ENCODE measurements at places on chromosomes 4 and X.

GRCh38 chr4:53599632-53600031 lies 8.3 kb upstream of the LNX1 start:
- no peak for DNase-seq

DNA sequence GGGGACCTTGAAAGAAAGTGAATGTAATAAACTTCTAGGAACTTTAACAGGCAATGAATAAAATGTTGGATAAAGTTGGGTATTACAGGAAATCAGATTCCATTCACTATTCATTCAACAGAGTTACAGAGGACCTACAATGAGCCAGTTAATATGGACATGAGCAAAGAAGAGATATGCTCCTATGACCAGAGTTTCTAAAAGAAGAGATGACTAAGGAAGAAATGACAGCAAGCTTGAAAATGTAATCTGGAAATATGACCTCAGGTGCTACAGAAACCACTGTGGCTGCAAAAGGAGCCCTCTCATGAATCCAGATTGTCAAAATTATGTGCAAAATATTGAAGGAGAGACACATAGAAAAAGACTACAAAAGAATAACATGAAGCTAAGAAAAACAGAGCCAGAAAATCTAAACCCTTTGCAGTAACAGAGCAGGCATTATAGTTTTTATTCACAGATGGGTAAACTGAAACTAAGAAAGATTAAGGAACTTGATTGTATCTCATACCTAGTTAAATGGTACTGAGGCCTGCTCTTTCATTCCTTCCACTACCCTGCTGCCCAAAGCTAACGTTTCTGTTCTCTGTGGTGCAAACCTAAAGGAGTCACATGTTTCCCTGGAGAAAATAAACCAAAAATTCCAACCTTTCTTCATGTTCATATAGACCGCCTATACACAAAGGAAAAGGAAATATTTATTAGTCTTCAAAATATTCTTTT lies 378.3 kb downstream of the GBA3 start:
- no peak for DNase-seq

- DNase-seq = no peak
Measured at GRCh38 chr4:127182687-127183086, 450.1 kb upstream of the INTU start.

DNA sequence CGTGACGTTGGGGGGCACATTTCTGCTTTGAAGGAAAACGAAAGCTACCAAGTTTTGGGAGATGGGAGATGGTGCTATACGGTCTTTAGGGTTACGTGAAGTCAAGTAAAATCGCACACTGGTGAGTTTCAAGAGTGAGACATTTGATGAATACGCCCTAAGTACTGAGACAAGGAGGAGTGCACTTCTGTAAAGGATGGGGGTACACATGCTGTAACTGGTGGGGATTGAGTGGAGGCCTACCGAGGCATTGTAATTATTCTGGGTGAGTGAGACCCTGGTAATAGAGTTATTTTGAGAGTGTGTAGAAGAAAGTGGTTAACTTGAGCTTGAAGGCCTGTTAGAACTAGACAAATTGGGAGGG lies 536 bp downstream of the SH3BGRL start:
- no peak for DNase-seq

DNA sequence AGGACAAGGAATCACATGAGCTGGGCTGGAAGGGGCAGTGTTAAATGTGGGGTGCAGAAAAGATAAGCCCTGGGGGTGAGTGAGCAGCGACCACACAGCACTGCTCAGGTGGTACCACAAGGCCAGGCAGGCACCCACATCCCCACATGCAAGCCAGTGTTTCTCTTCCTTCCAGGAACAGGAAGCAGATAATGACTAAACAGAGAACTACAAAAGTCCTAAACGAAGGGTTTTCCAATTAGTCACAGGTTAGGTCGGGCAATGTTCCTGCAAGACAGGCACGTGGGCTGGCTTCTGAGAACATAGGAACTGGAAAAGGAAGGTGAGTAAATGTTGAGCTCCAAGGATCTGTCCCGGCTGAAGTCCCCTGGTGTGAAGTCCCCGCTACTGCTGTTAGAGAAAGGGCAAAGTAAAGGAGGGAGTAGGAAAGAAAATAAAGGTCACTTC lies 19.5 kb downstream of the RELL1 start:
- peak; percentile 31 for DNase-seq

DNA sequence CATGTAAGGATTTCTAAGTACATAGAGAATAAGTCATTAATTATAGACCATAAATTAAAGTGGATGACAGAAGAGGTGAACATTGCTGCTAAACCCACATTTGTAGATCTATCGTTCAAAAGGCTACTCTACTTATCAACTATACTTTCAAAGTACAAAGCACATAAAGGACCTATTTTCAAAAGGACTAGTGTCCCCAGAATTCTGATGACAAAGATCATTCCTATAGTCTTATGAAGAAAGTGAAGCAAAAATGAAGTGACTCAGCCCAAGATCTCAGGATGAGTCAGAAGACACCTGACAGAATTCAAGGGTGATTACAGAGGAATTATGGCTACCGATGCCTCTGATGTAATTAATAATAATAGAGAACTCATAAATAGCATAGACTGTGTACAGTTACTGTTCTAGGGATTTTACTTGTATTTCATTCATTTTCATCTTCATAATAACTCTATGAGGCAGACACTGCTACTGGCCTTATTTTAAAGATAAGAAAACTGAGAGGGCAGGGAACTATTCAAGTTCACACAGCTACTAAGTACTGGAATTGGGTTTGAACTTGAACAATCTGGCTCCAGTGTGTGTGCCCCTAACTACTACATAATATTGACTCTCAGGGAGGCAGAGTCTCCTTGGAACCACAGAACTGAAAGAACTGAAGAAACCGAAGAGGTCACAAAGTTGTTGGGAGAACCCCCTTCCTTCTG lies 17.1 kb downstream of the USP46 start:
- no peak for DNase-seq

DNA sequence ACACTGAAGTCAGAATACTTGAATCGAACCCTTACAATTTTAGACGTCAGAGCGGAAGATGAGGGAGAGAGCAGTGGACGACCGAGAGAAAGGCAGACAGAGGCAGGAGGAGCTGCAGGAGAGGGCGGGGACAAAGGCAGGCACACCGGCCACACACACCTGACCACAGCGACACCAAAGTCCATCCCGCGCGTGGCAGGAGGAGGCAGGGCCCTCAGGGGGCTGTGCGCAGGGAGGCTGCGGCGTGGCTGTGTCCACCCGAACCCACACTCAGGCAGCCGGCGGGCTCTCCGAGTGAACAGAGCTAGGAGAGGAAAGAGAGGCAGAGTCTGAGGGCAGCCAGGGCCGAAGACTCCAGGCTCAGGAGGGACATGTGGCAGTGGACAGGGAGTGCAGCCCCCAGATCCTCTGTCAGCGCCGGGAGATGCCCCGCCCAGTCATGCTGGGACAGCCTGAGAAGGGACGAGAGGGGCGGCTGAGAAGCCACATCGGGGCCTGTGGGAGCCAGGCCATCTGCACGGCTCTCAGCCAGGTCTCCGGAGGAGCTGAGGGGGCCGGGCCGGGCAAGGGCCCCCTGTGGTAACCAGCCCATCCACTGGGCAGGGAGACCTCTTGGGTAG lies 20.1 kb downstream of the GAK start:
- no peak for DNase-seq

DNA sequence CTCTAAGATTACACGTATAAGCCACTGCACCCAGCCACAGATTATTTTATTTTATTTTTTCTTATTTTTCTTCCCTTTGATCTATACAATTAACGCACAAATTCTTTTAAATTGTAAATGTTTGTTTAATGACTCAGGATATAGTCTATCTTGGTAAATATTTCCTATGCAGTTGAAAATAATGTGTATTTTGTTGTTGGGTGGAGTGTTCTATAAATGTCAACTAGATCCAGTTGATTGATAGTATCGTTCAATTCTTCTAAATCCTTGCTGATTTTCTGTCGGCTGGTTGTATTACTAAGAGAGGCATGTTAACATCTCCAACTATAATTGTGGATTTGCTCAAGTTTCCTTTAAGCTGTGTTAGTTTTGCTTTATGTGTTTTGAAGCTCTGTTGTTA lies 92.0 kb downstream of the TRAPPC11 start:
- no peak for DNase-seq

DNA sequence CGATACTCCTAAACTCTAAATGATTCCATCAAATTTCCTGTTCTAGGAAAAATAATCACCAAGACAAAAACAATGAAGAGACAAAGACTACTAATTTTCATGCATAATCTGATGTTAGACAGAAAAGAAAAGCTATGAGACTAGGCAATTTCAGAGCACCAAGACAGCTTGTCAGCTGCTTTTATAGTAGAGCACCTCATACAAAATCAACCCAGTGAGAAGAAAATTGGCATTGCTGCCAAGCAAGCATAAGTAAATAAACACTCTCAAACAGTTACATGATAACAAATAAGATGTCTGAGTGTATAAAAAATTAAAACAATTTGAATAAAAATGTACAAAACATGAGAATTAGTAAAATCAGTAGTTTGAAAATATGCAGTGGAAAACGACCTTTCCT lies 1544.6 kb downstream of the C4orf33 start:
- no peak for DNase-seq

DNA sequence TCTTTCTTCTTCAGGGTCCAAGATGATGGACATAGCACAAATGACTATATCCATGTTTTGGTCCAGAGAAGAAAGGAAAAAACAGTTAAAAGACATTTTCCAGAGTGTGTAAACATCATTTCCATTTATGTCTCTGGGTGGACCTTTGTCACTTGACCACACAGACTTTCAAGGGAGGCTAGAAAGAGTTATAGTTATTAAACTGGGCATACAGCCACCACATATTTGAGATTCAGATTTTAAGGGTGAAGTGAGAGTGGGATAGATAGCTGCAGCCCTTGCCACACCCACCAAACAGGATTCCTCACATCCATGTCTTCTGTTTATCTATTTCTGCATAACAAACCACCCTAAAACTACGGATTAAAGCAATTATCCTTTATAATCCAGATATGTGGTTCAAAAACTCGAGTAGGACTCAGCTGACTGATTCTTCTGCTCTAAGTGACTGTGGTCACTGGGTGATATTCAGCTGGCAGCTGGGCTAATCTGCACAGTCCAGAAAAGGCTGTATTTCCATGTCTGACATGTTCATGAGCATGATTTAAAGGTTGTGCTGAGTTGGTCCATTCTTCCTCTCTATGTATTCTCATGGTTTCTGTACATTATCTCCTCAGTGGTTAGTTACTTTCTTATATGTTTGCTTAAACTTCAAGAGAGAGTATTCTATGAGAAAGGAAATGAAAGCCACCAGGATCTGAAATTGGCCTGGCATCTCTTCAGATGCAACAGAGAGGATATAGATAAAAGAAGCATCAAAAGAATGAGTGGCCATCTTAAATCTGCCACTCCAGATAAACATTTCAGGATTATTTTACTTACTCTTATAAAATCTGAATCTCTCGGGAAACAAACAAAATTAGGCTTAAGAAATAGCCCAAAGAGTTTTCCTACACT lies 459.8 kb upstream of the CTSO start:
- DNase-seq = no peak

- DNase-seq = no peak
Measured at GRCh38 chrX:44775726-44776125, 68.1 kb upstream of the DUSP21 start.

All from stimulated activated naive CD8-positive, alpha-beta T cell treated with anti-CD3 and anti-CD28 coated beads, Interleukin-15, Interleukin-2, amounts not matched to agents 100 U/mL and 50 U/mL, for 24 hours (primary cell).